ENCODE measurements at places on chromosomes 13 and 19.

DNA sequence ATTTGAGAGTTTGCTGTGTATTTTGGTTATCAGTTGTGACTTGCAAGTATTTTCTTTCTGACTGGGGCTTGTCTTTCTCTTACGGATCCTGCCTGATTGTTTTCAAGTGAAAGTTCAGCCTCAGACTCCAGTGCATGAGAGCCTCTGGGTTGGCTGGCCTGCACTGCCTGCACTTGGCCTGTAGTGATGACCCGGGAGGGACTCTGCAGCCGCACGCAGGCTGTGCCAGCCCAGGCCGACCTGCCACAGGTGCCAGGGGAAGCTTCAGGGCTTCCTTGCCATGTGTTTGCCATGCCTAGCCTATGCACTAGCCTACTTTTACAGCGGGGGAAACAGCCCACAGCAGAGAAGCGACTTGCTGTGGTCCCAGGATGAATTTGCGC lies 77.0 kb downstream of the KDM4B start:
- DNase-seq: no peak

DNA sequence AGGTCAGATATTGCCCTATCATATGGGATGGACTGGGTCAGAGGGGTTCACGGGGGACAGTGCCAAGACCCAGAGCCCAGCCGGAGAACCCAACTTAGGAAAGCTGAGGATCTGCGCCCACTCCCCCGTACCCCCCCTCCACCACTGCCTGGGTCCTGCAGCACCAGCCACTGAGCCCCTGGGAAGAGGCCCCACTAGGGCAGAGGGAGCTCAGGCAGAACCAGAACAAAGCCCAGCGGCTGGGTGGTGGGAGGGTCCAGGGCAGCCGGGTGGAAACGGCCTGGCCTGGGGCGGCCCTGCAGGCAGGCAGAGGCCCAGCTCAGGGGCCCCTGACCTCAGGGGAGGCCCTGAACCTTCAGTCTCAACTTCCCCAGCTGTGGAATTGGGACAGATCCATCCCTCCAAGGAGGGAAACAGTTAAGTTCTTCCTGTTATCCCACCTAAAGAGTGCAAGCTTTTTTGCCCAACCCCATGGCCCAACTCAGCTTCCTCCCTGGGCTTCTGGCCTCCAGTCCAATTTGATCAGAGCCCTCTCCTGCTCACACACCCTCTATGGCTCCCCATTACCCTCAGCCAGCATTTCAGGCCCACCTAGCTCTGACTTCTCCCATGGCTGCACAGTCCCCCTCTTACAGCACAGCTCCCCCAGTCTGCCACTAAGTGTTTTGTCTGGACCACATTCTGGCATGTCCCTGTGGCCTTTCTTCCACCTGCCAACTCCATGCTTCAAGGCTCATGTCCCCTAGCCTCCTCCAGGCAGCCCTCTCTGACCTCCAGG lies 3.1 kb downstream of the NR2F6 start:
- no peak for DNase-seq

DNA sequence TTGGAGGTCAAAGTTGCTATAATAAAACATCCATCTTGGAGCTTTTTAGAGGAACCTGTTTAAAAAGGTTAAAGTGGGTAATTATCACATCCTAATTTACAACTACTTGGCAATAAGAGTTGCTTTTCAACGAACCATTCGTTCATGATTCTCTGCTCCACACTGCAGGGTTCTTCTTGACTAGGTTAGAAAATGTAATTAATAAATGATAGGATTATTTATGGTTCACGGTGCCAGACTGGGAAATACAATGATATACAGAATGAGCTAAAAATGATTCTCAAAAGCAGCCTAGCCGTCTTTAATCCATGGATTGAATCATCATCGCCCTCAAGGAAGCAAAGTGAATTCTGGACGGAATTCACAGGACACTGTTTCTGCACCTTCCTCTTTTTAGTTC lies 291.2 kb downstream of the TEX29 start:
- DNase-seq: no peak

DNA sequence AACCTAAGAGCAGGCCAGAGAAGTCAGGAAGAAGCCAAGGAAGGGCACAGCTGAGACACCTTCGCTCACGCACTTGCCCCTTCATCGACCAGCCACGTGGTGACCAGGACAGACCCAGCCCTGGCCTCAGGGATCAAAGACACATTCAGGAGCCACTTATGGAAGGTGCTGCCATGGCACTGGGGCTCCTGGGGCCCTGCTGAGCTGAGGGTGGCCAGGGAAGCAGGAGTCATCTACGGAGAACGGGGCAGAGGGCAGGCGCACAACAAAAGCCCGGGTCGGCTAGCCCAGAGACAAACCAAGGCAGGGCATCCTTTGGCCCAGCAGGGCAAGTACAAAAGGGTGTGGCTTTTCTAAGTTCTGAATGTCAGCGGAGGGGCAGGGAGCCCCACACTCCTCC lies 2.3 kb downstream of the PLPP2 start:
- DNase-seq: no peak

GRCh38 chr19:51055866-51056265 lies 9.0 kb downstream of the KLK13 start:
- no peak for DNase-seq

- DNase-seq: no peak
Measured at GRCh38 chr19:19740755-19741154, 7.8 kb upstream of the ZNF14 start.

DNA sequence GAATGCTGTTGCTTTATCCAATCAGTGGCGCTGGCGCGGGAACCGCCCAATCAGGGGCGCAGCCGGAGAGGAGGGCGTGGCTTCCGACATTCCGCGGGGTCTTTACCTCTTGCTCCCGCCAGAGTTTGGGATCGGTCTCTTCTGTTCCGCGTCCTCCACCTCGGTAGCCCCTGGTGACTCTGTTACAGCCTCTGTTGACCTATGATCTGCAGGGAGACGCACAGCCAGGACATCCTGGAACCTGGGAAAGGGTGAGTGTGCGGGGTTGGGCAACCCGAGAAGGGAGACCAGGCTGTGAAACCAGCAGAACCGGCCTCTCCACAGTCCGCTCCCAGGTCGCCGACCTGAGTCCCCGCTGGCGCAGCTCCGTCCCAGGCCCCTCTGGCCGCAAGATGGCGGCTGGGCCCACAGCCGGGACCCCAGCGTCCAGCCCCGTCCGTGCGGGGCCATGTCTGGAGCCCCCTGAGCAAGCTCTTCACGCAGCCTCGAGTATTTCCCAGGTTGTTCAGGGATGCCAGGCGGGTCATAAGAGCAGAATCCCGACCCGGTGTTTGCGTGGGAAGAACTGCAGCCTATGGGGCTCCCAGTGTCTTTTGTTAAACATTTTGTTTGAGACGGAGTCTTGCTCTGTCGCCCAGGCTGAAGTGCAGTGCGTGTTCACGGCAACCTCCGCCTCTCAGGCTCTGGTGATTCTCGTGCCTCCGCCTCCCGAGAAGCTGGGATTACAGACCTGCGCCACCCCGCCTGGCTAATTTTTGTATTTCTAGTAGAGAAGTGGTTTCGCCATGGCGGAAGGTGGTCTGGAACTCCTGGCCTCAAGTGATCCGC lies 4.4 kb upstream of the ZNF681 start:
- DNase-seq: no peak

GRCh38 chr13:27933118-27933517 lies 13.3 kb downstream of the PDX1 start:
- no peak for DNase-seq

- DNase-seq: no peak
Measured at GRCh38 chr19:34067861-34068271, 104.4 kb upstream of the LSM14A start.

- DNase-seq: no peak
Measured at GRCh38 chr19:45733160-45733810, at the start of gene MEIOSIN. MEIOSIN (plus strand) TSS chr19:45733439; CDS start chr19:45735377, 1,938 bp downstream.

GRCh38 chr13:20672772-20673171 lies 30.7 kb upstream of the IL17D start:
- no peak for DNase-seq

DNA sequence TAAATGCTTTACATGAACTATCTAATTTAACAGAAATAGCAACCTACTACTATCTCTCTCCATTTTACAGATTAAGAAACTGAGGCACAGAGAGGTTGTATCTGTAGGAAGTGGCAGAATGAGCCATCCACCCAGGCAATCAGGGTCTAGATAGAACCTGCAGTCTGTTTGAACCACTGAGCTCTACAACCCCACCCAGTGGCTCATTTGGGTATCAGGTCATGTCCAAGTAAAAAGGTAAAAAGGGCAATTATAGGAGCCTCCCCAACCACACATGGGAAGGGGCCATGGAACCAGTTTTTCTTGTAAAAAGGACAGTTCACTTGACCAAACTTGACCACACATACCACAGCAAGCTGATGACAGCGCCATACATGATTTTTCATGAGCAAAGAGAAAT lies 92.9 kb upstream of the SGCG start:
- DNase-seq: no peak
